ENCODE measurements at places on chromosomes 7 and 10.

DNA sequence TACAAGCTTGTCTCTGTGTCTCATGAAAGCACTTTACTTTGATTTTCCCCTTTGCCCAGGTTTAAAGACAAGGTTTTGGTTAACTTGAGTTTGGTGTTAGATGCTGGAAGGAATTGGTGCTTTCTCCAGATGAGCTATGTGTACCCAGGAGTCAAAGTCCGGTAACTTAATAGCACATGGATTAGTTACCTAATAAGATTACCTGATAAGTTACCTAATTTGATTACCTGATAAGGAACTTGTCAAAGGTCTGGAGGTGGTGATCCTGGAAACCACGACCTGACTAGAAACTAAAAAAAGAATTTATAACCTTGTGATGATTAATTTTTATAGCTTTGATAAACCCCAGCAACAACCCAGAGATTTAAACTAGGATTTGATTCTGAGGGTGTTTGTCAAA lies 269.9 kb upstream of the CACNA2D1 start:
- no peaks in the 10 kb centered on the region for H3K36me3 ChIP-seq
- H3K27ac ChIP-seq: no peak overlapping the region
- H3K27me3 ChIP-seq: no peaks in the 10 kb centered on the region

DNA sequence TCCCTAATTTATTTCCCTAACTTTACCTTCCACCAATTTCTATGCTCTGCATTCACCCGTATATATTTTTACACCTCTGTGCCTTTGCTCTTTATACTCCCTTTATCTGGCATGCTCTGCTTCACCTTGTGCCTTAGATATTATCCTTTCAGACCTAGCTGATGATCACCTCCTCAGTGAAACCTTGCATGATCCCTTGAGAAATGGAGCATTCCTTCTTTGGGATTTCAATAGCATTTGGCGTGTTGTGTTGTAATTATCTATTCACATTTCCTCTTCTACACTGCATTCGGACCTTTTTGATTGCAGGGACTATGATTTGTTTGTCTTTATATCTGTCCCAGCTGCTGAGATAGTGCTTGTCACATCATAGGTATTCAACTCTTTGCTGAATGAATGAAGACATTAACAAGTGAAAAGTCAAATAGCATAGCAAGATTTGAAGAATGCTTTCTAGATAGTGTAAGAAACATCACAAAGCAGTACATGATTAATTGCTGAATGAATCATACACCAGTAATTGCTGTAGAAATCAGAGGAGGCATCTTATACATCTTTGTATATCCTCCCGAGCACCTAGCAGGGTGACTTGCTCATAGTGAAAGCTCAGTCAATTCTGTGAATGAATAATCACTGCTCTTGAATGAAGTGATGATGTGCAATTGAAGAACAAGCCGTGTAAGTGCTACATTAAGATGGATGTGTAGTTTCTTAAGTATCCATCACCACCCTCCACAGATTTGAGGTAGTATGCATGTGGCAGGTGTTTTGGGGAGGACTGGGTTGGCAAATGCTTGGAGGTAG lies 2.0 kb upstream of the TM9SF3 start:
- H3K27me3 ChIP-seq: peaks cover 1% of the 10 kb centered on the region
- H3K4me3 ChIP-seq: no peak overlapping the region
- no peaks in the 10 kb centered on the region for H3K4me1 ChIP-seq
- H3K27ac ChIP-seq: no peak overlapping the region
- no peaks in the 10 kb centered on the region for H3K36me3 ChIP-seq
- no peak for DNase-seq

- DNase-seq: no peak
- no peaks in the 10 kb centered on the region for H3K27me3 ChIP-seq
- no peaks in the 10 kb centered on the region for H3K36me3 ChIP-seq
- H3K4me3 ChIP-seq: no peak overlapping the region
- no peak overlapping the region for H3K27ac ChIP-seq
Observed at GRCh38 chr10:112858986-112859651, 90.9 kb upstream of the TCF7L2 start.

DNA sequence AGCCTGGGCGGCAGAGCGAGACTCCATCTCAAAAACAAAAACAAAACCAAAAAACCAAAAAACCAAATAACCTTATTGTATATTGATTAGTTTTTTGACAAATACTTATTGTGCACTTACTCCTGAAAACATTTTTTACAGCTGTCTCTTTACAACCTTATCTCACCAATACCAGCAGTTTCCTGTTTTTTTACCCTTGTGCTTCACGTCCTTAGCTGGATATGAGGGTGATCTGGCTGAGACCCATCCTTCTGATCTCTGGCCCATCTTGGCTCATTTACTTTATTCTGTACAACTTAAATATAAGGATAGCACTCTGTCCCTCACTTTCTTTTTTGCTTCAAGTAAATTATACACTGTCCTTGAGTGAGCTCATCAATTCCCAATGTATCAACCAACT lies 104.6 kb upstream of the DNAJB12 start:
- H3K4me3 ChIP-seq: no peak overlapping the region
- H3K27ac ChIP-seq: no peak overlapping the region
- H3K36me3 ChIP-seq: no peaks in the 10 kb centered on the region
- no peaks in the 10 kb centered on the region for H3K4me1 ChIP-seq
- H3K27me3 ChIP-seq: no peaks in the 10 kb centered on the region

DNA sequence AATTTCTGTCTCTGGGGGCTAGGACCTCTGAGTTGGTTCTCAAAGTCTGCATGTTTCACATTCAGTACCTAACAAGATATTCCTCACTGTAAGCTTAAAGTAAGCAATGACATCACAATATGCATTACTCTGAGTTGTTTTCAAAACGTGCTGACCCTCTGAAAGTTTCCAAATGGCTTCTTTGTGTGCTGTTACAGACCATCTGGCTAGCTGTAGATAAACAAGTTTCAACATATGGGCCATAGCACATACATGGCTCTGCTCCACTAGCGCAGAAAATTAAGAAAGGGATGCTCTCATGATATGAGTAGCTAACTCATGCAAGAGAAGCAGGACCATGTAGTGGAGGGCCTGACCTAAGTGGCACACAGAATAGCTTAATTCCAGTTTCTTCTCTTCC lies 119.0 kb downstream of the HTR7 start:
- no peak overlapping the region for H3K27ac ChIP-seq
- H3K36me3 ChIP-seq: no peaks in the 10 kb centered on the region
- DNase-seq: no peak

DNA sequence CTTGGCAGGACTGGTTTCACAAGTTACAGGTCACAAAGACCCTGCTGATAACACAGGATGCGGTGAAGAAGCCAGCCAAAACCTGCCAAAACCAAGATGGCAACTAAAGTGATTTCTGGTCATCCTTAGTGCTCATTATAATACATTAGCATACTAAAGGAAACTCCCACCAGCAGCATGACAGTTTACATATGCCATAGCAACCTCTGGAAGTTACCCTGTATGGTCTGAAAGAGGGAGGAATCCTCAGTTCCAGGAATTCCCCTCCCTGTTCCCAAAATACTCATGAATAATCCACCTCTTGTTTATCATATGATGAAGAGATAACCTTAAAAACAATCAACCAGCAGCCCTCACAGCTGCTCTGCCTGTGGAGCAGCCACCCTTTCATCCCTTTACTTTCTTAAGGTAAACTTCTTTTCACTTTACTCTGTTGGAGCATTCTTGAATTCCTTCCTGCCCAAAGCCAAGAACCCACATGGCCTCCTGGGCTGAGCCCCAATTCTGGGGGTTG lies 21.9 kb downstream of the DPY19L1 start:
- no peak overlapping the region for H3K27ac ChIP-seq
- H3K36me3 ChIP-seq: no peaks in the 10 kb centered on the region
- H3K4me3 ChIP-seq: no peak overlapping the region
- no peaks in the 10 kb centered on the region for H3K27me3 ChIP-seq

DNA sequence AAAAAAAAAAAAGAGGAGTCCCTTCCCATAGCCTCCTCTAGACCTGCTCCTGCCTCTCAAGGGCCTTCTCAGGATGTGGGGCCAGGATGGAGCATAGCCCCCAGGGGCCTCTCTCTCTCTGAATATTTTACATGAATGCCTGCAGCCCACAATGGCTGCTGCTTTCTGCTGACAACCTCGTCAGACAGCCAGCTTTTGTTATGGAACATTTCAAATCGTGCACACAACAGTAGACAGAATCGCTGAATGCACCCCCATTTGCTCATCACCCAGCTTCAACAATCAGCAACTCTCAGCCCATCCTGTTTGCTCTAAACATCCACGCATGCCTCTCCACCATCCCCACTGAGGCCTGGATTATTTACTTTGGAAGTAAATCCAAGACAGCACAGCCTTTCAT lies 5.4 kb downstream of the PLAC9 start:
- H3K27me3 ChIP-seq: peaks cover 2% of the 10 kb centered on the region
- H3K4me1 ChIP-seq: peaks cover 4% of the 10 kb centered on the region
- DNase-seq: no peak
- no peak overlapping the region for H3K27ac ChIP-seq
- no peak overlapping the region for H3K4me3 ChIP-seq

- no peaks in the 10 kb centered on the region for H3K36me3 ChIP-seq
- DNase-seq: no peak
- no peak overlapping the region for H3K27ac ChIP-seq
- no peaks in the 10 kb centered on the region for H3K4me1 ChIP-seq
- no peak overlapping the region for H3K4me3 ChIP-seq
Observed at GRCh38 chr10:116151076-116151475, 121.9 kb downstream of the GFRA1 start.

DNA sequence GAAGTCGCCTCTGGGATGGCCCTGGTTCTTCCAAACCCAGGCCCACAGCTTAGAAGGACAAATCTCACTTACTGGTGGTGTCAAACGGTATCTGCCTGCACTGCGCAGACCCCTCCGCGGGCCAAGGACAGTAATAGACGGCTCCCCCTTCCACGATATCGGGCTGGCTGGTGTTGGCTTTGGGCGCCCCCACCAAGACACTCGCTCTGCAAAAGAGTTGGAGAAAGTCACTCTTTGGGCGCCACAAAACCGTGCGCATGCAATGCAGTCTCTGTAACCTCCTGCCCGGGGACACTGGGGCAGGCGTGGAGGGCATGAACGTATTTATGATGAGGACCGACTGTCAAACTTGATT lies 1.1 kb downstream of the ITGA8 start:
- peaks cover 13% of the 10 kb centered on the region for H3K27me3 ChIP-seq
- no peak overlapping the region for H3K27ac ChIP-seq
- H3K4me3 ChIP-seq: no peak overlapping the region
- H3K36me3 ChIP-seq: no peaks in the 10 kb centered on the region
- no peak for DNase-seq

DNA sequence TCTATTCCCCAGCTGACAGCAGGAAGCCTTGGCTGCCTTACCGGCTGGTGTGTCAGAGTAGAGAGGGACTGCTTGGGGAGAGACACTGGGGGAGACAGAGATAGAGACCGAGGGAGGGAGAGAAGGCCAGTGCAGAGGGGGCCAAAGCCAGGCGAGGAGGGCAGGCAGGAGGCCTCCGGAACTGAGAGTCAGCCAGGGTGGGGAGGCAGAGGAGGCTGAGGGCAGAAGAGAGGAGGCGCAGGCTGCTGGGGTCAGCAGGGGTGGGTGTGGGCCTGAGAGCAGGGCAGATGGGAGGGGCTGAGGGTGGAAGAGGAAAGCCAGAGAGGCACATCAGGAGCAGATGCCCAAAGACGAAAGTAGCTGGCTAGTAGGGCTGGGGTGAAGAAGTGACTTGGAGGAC lies 57.2 kb upstream of the PAX2 start:
- no peaks in the 10 kb centered on the region for H3K36me3 ChIP-seq
- H3K4me1 ChIP-seq: peaks cover 4% of the 10 kb centered on the region
- no peak for DNase-seq
- peaks cover 2% of the 10 kb centered on the region for H3K27me3 ChIP-seq
- H3K27ac ChIP-seq: no peak overlapping the region

DNA sequence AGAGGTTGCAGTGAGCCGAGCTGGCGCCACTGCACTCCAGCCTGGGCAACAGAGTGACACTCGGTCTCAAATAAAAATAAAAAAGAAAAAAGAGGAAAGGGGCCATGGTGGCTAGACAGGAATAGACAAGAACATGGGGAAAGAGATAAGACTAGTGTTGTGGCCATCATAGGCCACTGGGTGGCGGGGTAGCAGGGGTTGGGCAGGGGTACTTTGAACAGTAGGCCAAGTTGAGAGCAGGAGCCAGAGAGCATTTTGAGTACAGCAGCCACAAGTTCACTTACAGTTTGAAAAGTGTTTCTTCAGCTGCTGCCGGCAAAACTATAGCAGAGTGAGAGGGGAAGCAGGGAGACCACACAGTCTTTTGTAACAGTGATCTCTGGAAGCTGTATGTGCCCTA lies 656.0 kb downstream of the CNTNAP2 start:
- DNase-seq: peak; percentile 39
- H3K4me3 ChIP-seq: no peak overlapping the region
- no peaks in the 10 kb centered on the region for H3K36me3 ChIP-seq
- no peak overlapping the region for H3K27ac ChIP-seq
- no peaks in the 10 kb centered on the region for H3K27me3 ChIP-seq

DNA sequence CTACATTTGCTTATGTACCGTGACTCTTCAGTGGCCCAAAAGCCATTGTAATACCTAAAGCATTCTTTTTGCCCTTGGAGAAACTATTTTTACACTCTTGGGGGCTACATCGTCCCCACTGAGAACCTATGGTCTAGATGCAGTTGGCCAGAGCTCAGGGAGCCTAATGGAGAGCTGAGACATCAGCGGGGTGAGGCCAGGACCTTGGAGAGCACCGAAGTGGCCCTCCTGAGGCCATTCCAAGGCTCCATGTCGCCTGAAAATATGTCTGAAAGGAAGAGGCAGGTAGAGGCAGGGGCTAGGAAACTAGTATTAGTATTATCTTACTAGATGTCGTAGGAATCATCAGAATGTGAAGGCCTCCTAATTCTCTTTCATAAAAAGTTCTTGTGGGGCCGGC lies 4.9 kb downstream of the PKD2L1 start:
- H3K4me3 ChIP-seq: no peak overlapping the region
- no peak for DNase-seq
- H3K4me1 ChIP-seq: peaks cover 1% of the 10 kb centered on the region
- H3K27ac ChIP-seq: no peak overlapping the region
- no peaks in the 10 kb centered on the region for H3K27me3 ChIP-seq

- DNase-seq: no peak
- H3K4me1 ChIP-seq: no peaks in the 10 kb centered on the region
- no peaks in the 10 kb centered on the region for H3K36me3 ChIP-seq
- H3K27me3 ChIP-seq: no peaks in the 10 kb centered on the region
Observed at GRCh38 chr7:14759785-14760184, 142.8 kb downstream of the DGKB start.

DNA sequence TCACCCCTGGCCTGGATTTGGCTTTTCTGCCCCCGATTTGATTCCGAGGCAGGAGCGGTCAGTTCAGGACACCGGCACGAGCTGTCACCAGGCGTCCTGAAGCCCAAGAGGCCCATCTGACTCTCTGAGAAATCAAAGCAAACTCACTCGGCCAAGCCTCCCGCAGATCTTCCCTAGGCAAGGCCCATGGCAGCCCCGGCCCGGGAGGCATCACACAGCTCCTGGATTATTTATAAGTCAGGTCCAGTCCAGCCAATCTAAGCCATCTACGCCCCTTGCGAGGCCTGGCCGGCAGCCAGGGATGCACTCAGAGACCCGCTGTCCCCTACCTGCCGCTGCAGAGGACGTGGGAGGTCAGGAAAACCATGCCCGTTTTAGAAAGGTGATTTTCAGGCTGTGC lies 87.3 kb upstream of the DIP2C start:
- DNase-seq: no peak
- H3K36me3 ChIP-seq: no peaks in the 10 kb centered on the region
- H3K27ac ChIP-seq: no peak overlapping the region

Measured in iPS DF 6.9 (cell line).